ENCODE measurements at places on chromosomes 13 and 19. TPM values are rescaled to one million over a fixed set of nuclear protein-coding genes. Genes with fewer than 3 reads are reported as not detected.

Gene ZNF575
- total RNA-seq, result 4.6 TPM

DNA sequence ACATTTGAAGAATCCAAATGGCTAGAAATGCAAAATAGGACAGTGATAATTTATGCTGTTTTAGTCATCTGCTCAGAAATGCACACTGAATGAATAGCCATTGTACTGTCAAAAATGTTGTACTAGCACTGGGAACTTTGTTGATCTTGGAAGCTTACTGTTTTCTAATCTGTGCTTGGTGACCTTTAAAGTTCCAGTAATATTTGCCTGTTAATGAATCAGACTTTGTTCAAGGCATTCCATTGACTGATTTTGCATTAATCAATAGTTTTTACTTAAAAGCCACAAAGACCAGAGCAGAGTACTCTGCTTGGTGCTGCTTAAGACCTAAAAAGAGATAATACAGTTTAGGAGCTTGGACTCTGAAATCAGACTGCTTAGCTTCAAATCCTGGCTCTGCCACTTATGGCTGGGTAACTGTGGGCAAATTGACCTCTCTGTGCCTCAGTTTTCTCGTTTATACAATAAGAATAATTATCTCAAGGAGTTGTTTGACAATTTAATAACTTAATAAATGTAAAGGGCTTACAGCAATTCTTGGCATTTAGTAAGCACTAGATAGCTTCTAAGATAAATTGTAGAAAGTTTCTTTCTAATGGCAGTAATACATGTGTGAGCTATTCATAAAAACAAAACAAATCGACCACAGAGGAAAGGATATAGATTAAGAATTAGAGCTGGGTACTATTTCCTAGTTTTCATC, 4.6 kb upstream of the SLAIN1 start:
- H3K27ac ChIP-seq, result no peak overlapping the region
- no peak for DNase-seq
- no peaks in the 10 kb centered on the region for H3K36me3 ChIP-seq
- H3K4me1 ChIP-seq, result peaks cover 12% of the 10 kb centered on the region

DNA sequence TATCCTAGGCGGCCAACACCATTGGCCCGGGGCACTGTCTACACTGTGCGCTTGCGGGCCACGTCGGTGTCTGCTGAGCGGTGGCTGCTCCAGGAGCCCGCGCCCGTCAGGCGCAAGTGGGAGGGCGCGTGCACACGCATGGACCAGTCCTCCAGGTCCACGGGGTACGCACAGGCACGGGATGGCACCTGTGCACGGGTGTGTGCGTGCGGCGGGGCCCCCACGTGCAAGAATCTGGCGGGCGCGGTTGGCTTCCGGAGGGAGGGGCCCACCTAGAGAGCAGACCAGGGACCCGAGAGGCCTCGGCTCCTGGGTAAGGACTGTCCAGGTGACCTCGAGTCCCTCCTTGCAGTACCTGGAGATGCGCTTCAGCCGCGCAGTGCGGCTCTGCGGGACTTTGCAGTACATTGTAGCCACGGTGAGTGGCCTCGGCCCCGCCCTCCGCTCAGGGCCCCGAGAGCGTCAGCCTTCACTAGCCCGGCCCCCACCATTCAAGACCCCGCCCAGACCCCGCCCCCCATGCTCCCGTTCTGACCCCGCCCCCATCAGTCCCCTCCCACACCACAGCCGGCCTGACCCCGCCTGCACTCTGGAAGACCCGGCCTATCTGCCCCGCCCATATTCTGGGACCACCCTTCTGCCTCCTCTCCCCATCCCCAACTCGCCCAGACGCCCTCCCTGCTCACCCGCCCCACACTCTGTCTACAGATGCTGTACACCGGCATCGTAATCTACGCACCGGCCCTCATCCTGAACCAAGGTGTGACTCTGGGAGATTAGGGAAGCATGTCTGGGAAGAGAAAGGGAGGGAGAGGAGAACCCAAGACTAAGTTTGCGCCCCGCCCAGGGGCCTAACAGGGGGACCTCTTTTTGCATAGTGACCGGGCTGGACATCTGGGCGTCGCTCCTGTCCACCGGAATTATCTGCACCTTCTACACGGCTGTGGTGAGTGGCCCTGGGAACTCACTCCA, 2.3 kb downstream of the SLC5A5 start:
- H3K36me3 ChIP-seq, result peaks cover 2% of the 10 kb centered on the region
- H3K4me3 ChIP-seq, result peak overlapping the region; percentile 93
- H3K27ac ChIP-seq, result peak overlapping the region; percentile 72
- H3K27me3 ChIP-seq, result no peaks in the 10 kb centered on the region
- H3K4me1 ChIP-seq, result peaks cover 12% of the 10 kb centered on the region
- peak; percentile 79 for DNase-seq

- no peak for DNase-seq
- H3K27ac ChIP-seq, result no peak overlapping the region
- no peak overlapping the region for H3K4me3 ChIP-seq
- H3K36me3 ChIP-seq, result peaks cover 19% of the 10 kb centered on the region
- H3K4me1 ChIP-seq, result no peaks in the 10 kb centered on the region
Observed at GRCh38 chr19:18861917-18862316, 30.2 kb downstream of the UPF1 start.

DNA sequence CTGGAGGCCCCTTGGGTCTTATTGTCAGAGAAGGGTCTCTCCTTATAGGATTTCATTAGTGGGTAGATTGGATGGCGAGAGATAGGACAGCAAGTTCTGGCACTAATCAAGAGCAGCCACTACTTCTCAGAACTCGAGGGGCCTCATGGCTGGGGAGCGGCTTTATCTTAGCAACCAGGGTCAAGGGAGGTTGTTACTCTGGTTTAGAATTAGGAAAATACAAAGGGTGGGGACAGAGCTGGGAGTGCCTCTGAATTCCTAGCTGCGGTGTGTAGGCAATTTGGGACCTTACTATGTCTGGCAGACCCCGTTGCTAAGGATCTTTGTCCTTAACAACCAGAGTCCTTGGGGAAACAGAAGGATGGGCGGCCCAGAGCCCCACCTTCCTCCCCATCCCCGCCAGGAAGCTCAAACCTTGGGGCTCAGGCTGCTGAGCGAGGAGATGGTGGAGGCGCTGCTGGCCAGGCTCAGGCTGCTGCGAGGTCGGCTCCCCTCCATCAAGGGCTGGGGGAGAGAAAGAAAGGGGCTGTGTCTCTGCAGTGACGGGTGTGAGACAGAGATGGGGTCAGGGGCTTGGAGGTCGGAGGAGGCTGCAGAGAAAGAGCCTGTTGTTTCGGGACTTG, 1.2 kb downstream of the PLEKHA4 start:
- DNase-seq, result no peak
- peaks cover 5% of the 10 kb centered on the region for H3K4me1 ChIP-seq
- H3K36me3 ChIP-seq, result peaks cover 1% of the 10 kb centered on the region
- H3K4me3 ChIP-seq, result no peak overlapping the region
- H3K27ac ChIP-seq, result no peak overlapping the region
- H3K27me3 ChIP-seq, result peaks cover 6% of the 10 kb centered on the region

GRCh38 chr19:6838062-6838655, 49.2 kb upstream of the ADGRE1 start:
- H3K27ac ChIP-seq, result peak overlapping the region; percentile 15
- no peak overlapping the region for H3K4me3 ChIP-seq
- peaks cover 35% of the 10 kb centered on the region for H3K36me3 ChIP-seq
- no peaks in the 10 kb centered on the region for H3K27me3 ChIP-seq
- no peak for DNase-seq

- H3K27ac ChIP-seq, result no peak overlapping the region
- no peaks in the 10 kb centered on the region for H3K36me3 ChIP-seq
- H3K4me3 ChIP-seq, result no peak overlapping the region
- H3K4me1 ChIP-seq, result peaks cover 27% of the 10 kb centered on the region
- DNase-seq, result no peak
- H3K27me3 ChIP-seq, result peaks cover 4% of the 10 kb centered on the region
Observed at GRCh38 chr13:101624981-101625380, 172.5 kb downstream of the ITGBL1 start.

Gene SLC7A9
- total RNA-seq, result 0.42 TPM

Gene SYNGR4
- total RNA-seq, result not detected

DNA sequence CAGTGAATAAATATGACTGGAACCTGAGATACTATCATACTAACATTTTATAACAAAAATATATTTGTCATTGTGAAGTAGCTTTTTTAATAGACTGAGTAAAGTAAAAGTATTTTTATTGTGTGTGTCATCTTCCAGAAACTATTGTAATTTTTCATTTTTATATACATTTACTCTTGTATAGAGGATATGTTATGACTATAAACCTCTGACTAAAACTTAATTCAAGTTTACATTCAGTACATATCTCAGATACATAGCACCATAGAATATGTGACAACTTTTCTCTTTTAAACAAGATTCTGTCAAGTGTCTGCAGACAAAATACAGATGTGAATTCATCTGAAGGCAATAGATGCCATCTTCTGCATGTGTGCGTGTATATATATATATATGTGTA, 704.3 kb downstream of the SLITRK1 start:
- no peaks in the 10 kb centered on the region for H3K27me3 ChIP-seq
- no peaks in the 10 kb centered on the region for H3K4me1 ChIP-seq
- H3K4me3 ChIP-seq, result no peak overlapping the region
- no peak overlapping the region for H3K27ac ChIP-seq
- H3K36me3 ChIP-seq, result no peaks in the 10 kb centered on the region

DNA sequence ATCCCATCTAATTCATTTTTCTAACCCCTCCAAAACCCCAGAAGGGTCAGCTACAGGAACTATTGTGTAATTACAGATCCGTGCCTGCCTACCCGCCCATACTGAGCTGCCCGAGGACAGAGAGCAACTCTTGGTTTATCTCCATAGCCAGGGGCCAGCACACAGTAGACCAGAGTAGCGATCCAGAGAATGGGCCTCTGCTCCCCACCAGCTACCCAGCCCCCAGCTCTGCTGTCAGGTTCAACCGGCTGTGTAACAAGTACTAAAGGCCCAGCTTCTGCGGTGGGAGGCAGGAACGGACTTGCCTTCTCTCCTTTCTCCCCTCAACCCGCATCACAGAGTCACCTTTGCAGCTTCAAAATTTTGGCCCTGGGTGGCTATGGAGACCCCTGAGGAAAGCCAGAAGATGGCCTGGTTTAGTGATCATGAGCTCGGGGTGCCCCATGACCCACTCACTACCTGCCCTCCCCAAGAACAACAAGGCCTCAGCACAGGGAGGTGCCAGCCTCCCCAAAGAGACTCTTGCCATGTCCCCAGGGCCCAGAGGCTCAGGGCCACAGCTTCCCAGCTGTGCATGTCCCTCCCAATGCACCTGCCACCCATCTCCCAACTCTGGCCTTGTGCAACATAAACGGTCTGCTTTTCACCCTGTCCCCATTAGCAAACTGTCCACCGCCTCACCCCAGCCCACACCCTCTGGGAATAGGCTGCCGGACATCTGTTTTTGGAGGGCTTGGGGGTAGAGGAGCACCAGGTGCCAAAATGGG, 5.7 kb downstream of the CALM3 start:
- H3K4me1 ChIP-seq, result peaks cover 39% of the 10 kb centered on the region
- DNase-seq, result no peak
- H3K27ac ChIP-seq, result no peak overlapping the region

- peaks cover 16% of the 10 kb centered on the region for H3K4me1 ChIP-seq
- H3K27ac ChIP-seq, result peak overlapping the region; percentile 94
- peaks cover 19% of the 10 kb centered on the region for H3K36me3 ChIP-seq
- peak overlapping the region; percentile 66 for H3K4me3 ChIP-seq
- DNase-seq, result peak; percentile 51
- no peaks in the 10 kb centered on the region for H3K27me3 ChIP-seq
Observed at GRCh38 chr13:32811297-32811800, 204.9 kb upstream of the KL start.

DNA sequence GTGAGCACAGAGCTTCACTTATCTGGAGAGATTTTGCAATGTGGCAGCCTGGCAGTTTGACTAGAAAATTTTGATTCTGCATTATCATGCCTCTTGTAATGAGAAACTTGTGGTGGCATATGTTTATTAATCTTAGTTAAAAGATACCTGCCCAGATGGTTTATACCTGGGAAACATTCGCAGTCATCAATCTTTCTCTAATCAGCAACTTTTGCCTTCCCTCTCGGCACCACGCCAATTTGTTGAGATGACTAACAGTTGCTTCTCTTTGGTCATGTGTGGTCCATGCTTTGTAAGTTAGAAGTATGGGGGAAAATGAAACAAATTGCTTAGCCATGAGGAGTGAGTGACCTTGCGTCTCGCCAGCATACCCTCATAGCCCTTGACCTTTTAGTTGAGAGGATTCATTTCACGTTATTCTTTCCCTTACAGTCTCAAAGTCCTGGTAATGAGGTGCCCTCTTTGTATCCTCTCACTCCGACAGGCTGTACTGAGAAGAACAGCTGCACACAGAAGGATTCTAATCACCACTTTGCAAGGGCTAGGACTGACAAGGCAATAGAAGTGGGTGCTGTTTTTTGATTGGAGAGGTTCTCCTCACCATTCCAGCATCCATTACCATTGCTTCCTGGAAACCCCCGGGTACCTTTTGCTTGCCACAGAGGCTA, 201.4 kb downstream of the OXGR1 start:
- no peak overlapping the region for H3K4me3 ChIP-seq
- H3K27me3 ChIP-seq, result no peaks in the 10 kb centered on the region
- no peak overlapping the region for H3K27ac ChIP-seq
- no peaks in the 10 kb centered on the region for H3K36me3 ChIP-seq
- DNase-seq, result no peak

DNA sequence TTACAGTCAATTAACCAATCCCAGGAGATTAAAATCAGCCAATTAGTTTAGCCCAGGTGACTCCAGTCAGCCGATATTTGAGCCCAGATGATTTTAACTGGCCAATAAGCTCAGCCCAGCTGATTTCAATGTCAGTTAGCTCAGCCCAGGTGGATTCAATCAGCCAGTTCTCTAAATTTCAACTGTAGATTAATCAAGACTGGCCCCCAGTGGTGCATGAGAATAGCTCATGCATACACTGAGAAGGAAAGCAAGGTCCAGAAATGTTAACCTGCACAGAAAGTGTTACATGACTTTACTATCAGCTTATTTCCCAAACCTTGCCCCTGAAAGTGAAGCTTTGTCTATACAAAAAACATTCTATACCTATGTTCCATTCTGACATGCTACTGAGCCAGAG, 55.4 kb upstream of the ZNF724 start:
- no peaks in the 10 kb centered on the region for H3K36me3 ChIP-seq
- H3K27me3 ChIP-seq, result no peaks in the 10 kb centered on the region
- H3K4me3 ChIP-seq, result no peak overlapping the region

Gene PRSS57
- not detected for total RNA-seq

Data from activated naive CD8-positive, alpha-beta T cell treated with anti-CD3 and anti-CD28 coated beads, Interleukin-2, amount 10 ng/mL, durations not matched to agents 7 days and 5 days (primary cell).